B cell (primary cell): ENCODE measurements at places on chromosomes 7 and 10.

GRCh38 chr10:117399341-117400196, 24.3 kb upstream of the PDZD8 start:
- DNase-seq = no peak

- peak; percentile 83 for DNase-seq
Measured at GRCh38 chr7:75662579-75663301, 76.0 kb downstream of the HIP1 start.

GRCh38 chr7:126450269-126450671, 802.5 kb downstream of the GRM8 start:
- no peak for DNase-seq

DNA sequence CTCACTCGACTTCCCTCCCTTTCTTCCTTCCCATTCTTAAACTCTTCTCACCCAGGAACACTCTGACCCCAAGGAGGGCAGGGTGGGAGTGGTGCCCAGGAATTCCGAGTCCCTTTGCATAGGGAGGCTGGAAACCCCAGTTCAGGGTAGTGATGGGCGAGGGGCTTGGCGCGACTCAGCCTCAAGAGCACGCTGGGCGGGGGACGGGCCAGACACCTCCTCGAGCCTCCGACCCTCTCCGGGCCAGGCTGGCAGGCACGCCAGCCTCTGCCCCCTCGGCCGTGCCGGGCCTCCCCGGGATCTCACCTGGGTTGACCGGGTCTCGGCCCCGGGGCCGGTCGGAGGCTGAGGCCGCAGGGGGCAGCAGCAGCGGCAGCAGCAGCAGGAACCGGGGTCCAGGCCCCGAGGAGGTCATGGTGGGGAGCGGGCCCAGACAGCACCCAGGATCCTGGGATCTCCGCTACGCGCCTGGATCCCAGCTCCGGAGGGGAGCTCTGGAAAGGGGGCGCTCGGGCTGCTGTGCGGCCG, 457 bp downstream of the PLOD3 start:
- no peak for DNase-seq

DNA sequence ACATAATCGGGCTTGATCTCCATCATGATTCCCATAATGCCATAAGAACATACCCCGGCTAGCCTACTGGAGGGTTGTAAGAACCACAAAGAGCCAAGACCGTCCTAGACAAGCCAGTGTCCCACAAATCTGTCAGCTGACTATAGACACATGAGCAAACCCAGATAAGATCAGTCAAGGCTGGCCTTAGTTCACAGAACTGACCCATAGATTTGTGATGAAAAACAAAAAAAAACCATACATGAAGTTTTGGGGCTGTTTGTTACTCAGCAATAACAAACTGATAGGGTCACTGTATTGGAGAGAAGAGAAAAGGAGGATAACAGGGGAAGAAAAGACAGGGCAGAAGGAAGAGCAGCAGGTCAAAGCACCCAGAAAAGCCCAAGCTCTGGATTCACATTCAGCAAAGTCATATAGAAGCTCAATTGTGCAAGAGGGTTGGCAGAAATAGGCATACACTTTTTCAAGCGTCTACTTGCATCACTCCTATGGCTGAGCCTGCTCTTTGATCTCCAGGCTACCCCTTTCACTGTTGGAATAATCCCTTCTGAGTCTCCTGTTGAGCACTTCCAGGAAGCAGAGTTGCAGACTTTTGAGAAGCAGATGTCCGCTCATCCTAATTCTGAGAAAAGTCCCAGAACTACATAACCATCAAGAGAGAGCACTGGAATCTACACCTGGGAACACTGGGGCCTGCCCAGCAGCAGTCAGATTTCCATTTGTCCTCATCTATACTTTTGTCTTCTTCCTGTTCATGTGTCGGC, 122.0 kb upstream of the HABP2 start:
- DNase-seq = no peak

- DNase-seq = no peak
Measured at GRCh38 chr10:34713875-34714274, 101.2 kb downstream of the PARD3 start.

GRCh38 chr7:141841385-141841784, at the start of gene PRSS37:
Gene PRSS37 (minus strand): TSS chr7:141841485. CDS start chr7:141841049, 436 bp downstream.
- DNase-seq = no peak

DNA sequence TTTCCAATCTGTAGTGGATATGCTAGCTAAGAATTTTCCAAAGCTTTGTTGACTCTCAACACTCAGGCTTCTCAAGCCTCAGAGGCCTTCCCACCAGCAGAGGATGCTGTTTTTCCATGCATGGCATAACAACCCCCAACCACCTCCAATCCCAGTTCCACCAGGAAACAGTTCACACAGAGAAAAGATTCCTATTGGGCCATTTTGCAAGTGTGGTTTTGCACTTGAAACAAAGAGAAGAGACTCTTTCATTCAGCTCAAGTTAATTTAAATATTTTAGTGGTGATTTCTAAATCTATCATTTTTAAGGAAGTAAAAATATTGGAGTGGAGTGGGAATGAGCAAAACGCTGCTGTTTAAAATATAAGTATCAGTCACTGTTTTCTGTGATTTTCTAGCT, 105.6 kb upstream of the COL1A2 start:
- peak; percentile 27 for DNase-seq

- DNase-seq = no peak
Measured at GRCh38 chr10:15374156-15374555, 3.1 kb upstream of the FAM171A1 start.
